ENCODE measurements at places on chromosomes 6 and 20. TPM values are rescaled to one million over a fixed set of nuclear protein-coding genes. Genes with fewer than 3 reads are reported as not detected.

CST7 gene
- not detected for total RNA-seq

AKAP12 gene
- 123 TPM for total RNA-seq

- no peak for DNase-seq
These were observed 766 bp downstream of the SLC16A10 start for GRCh38 chr6:111087871-111088667.

DNA sequence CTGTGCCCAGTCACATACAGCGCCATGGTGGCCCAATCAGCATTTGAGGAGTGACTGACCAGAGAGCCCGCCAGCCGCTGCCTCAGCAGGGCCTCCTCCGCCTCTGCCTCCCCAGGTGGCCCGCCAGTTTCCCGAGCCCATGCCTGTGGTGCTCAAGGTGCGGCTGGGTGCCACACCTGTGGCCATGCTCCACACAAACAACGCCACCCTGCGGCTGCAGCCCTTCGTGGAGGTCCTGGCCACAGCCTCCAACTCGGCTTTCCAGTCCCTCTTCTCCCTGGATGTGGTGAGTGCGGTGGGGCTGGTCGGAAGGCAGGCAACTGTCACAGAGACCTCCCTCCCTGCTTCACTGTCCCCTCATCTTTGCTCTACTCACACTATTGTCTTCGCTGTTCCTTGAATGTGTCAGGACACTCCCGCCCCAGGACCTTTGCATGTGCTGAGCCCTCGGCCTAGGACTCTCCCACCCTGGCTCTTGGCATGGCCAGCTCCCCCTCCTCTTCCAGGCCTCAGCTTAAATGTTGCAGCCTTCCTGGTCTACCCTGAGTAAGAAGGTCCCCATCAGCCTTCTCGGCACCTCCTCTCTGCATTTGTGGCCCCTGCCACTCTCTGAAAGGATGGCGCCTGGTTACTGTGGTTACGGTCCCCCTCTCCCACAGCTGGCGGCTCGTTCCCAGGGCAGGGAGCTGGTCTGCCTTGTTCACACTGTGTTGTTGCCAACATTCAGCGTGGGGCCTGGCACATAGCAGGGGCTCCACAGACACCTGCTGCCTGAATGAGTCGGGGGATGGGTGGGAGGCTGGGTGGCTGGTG is 11.8 kb upstream of the BPIFB6 start:
- DNase-seq = no peak

GRCh38 chr6:90294614-90294988 is 2.0 kb downstream of the BACH2 start:
- DNase-seq = no peak

GRCh38 chr6:136795996-136796395 is 3.7 kb upstream of the MAP3K5 start:
- no peak for DNase-seq

GRCh38 chr20:44182135-44182765 is 4.7 kb downstream of the JPH2 start:
- DNase-seq = no peak

DNA sequence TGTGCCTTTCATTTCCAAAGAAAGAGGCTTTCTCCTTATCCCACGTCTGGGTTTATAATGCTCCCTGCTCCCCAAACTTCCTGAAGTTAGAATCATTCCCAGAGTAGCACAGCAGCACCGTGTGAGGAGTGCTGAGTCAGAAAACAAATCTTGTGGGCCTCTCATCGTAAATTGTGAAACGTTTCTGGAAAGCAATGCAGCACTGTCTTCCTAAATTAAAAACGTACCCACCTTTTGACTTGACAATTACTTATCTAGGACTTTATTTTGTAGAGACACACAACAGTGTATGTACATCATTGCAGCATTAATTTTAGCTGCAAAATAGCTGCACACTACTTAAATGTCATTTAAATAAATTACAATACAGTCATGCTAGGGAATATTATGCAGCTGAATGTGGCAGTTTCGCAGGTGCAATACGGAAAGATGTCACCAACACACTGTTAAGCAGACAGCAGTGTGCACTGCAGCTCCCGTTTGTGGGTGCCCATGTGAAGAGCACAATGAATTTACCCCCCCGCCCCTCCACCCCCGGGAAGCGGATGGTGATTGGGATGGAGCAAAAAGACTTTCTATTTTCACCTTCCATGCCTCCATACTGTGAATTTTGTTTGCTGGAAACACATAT is 30.8 kb downstream of the RRBP1 start:
- DNase-seq = peak; percentile 73

GRCh38 chr6:20341564-20341963 is 60.1 kb upstream of the E2F3 start:
- no peak for DNase-seq
